ENCODE measurements at places on chromosomes 13 and 19.

GRCh38 chr13:93767180-93767916 lies 540.7 kb downstream of the GPC6 start:
- no peak for DNase-seq

DNA sequence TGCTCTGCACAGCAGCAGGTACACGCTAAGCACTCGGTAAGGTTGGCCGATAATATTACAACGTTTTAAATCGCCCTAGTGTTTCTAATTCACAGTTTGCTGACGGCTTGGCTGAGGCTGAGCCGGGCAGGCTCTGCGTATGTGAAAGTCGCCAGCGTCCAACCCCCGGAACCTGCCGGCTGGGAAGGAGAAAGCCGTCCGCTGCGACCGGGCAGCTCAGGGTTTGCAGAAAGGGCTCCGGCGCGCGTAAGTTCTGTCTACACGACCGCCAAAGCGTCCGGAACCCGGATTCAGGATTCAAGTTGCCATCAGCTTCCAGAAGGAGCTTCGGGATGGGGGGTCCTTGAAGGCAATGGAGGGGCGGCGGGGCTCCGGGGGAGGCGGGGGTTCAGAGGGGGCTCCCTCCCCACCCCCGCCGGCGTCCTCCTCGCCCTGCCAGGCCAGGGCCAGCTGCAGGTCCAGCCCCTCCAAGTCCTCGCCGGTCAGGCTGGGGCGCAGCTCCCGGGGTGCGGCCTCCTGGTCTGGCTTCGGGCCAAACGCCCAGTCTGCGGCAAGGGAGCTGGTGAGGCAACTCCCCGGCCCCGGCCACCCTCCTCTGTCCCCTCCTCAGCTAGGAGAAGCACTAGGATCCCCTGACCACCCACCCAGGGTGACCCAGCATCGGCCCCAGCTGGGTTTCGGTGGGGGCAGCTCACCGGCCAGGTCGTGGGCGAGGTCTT lies 575 bp downstream of the SMIM44 start:
- no peak for DNase-seq

DNA sequence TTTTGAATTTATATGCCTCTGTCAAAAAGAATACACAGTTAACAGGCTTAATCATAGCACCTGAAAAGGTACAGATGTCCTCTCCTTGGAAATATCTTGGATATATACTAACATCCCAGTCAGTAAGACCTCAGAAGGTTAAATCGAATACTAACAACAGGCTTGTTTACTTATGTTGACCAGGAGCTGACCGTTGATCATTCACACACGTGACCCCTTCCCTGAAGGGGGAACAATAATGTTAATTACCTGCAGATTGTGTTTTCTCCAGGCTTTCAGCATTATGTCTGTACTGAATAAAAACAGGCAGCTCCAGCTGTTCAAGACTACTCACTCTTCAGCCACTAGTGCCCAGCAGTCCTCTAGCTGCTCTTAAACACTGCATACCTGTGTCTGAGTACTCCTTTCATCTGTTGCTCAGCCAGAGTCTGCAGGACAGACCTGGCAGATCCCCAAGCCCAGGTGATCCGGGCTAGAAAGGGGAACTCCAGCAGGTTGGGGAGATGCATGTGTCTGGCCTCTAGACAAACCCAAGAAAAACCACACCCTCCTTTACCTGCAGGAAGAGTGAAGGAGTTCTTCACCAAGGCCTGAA lies 163.9 kb downstream of the RNF17 start:
- DNase-seq, result no peak

- peak; percentile 82 for DNase-seq
Observed at GRCh38 chr19:44723952-44724319, 24.6 kb upstream of the BCL3 start.

GRCh38 chr13:94827566-94827965 lies 115.2 kb upstream of the SOX21 start:
- no peak for DNase-seq

- DNase-seq, result no peak
Observed at GRCh38 chr19:5166262-5166661, 174.3 kb downstream of the PTPRS start.

- peak; percentile 79 for DNase-seq
Observed at GRCh38 chr19:19540064-19540714, 2.1 kb downstream of the CILP2 start.

- no peak for DNase-seq
Observed at GRCh38 chr19:3620145-3620816, 6.3 kb downstream of the CACTIN start.

DNA sequence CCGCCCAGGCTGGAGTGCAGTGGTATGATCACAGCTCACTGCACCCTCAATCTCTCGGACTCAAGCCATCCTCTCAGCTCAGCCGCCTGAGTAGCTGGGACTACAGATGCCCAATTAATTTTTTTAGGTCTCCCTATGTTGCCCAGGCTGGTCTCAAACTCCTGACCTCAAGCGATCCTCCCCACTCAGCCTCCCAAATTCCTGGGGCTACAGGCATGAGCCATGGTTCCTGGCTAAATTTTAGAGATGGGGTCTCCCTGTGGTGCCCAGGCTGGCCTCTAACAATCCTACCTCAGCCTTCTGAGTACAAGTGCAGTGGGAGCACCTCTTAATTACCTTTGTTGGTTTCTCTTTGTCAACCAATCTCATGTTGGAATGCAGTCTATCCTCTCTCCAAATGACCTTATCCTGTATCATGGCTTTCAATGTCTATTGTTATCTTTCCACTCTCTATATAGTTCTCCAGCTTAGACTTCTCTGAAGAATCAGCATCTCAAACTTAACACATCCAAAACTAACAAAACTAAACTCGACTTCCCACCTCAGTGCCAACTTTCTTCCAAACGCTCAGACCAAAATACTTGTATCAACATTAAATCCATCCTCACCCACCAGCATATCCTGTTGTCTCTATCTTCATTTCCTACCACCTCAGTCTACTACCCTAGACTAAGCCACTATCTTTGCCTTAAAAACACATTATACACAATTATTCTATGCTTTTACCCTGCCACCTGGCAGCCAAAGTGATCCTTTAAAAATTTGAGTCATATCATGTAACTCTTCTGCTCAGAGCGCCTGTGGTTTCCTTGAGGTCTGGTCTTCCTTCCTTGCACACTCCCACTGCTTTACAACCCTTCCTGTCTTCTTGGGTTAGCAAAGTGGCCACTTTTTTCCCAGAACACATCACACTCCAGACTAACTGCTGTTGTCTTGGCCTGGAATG lies 6.7 kb downstream of the TPT1 start:
- peak; percentile 91 for DNase-seq

DNA sequence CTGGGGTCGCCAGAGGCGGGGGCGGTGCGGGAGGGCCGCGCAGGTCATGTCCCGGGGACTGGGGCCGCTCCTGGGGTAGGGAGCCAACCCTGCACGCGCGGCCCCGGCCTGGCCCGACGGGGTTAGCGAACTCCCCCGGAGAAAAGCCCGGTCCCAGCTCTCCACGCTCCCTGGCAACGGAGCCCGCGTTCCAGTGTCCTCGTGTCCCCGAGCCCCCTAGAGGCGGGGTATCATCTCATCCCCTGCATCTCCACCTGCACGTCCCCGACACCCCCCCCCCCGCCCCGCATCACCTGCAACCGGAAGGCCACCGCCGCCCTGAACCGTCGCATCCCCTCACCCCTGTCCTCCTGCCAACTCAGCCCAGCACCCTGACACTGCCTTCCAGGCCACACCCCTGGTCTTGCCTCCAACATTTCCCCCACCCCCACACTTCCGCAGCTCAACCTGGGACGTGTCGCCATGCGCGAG lies 2.7 kb downstream of the WDR88 start:
- peak; percentile 30 for DNase-seq

DNA sequence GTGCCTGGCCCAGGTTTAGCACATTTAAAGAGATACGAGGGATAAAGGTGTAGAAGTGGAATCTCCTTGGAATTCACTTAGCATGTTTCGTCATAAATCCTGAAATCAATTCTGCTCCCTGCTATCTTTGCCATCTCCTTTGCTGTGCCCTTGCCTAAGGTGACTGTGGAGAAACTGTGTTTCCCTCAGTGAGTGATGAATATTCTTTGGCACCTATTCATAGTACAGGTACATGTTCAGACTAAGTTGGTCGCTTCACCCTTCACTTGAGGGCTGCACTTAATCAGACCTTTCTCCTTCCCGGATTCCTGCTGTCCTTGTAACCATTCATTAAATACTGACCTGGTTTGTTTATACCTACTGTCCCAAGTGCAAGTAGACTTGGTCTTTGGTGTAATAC lies 17.8 kb downstream of the PCCA start:
- no peak for DNase-seq

- no peak for DNase-seq
Observed at GRCh38 chr19:46984077-46985010, 35.3 kb upstream of the NPAS1 start.

- no peak for DNase-seq
Observed at GRCh38 chr13:60645676-60646075, 248.7 kb downstream of the TDRD3 start.

- DNase-seq, result no peak
Observed at GRCh38 chr19:52566588-52566987, 3.5 kb upstream of the ZNF701 start.

DNA sequence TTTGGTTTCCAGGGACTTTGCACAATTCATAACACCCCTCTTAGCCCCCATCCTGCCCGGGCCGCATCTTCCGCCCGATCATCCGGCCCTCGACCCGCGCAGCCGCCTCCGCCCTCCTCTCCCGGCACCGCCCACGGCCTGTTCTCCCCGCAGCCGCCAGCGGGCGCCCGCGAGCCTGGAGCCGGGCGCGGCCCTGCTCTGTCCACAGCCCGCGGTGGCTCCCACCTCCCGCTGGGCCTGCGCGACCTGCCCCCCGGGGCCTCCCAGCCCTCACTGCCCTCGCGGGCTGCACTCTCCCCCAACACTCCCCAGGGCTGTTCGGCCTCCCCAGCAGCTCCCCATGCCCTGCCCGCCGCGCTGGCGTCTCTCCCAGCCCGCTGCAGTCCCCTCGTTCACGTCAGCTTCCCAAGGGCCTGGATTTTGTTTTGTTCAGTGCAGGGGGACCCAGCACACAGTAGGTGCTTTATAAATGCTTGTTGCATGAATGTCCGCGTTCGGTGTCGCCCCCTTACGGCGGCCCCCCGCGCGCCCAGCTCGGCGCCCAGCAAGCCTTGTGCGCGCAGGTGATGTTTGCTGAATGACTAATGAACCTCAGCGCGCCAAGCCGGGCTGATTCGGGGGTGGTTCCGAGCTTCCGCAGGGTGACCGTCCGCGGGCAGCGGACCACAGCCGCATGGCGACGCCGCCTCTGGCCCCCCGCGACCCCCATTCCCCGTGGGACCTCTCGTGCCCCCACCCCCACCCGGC lies 4.6 kb upstream of the APC2 start:
- peak; percentile 68 for DNase-seq

GRCh38 chr13:101757446-101758039 lies 305.1 kb downstream of the ITGBL1 start:
- peak; percentile 55 for DNase-seq

DNA sequence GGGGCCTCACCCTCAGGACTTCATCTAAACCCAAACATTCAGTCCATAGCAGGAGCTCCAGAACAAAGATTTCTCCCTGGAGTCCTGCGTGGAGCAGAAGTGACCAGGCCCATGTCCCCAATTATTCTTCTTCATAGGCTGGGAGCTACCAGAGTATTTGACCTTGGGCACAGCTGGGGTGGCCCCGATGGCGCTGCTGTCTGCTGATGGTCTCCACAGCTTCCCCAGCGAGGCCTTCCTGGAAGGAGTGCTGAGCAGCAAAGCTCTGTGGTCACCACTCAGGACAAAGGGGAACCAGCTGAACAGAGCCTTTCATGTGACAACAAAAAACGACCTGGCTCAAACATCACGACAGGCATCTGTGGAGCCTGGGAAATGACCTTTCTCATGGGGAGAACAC lies 62.7 kb upstream of the ARGLU1 start:
- DNase-seq, result peak; percentile 37

DNA sequence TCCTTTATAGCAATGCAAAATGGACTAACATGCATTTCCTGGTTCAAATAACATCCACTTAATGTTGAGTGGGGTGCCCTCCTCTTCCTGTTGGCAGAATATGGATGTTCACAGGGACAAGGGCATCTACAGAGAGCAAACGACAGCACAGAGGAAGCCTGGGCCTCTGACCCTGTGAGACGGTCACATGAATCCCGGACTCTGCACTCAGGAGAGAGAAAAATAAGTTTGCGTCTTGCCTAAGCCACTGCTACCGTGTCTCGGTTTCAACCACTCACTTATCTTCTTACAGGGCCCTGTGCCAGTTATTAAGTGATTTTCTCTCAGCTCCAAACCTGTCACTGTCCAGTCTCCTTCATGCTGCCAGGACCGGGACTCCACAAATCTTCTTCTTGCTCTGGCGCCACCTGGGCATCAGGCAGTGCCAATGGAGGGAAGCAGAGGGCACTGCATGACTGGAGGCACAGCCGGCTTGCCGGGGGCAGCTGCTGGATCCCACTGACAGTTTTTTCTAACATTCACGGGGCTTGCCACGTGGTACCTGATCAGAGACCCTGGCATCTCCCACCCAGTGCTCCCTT lies 11.8 kb downstream of the LIG1 start:
- no peak for DNase-seq

DNA sequence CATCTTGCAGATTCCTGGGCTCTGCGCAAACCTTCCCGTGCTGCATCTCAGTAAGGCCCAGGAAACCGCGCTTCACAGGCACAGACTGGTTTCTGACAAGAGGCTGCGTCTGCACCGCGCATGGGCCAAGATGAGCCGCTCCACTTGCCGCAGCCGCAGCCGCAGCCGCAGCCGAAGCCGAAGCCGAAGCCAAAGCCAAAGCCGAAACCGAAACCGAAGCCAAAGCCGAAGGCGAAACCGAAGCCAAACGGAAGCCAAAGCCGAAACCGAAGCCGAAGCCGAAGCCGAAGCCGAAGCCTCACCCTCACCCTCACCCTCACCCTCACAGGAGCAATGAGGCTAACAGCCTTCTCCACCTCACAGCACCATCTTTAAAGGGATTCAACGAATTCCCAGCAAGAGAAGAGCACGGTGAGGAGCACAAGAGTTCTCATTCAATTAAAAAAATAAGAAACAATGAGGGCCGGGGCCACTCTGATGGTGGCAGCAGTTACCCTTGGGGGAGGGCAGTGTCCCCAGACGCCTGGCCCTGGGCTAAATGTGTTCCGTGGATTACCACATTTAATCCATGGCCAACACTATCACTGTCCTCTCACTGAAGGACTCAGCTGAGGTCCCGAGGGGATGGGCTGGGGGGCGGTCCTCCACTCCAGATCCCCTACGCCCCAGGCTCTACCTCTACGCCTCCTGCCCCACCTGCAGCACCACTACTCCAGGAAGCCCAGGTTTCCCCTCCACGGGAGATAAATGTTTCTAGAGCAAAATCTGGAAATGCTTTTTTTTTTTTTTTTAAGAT lies 29.1 kb downstream of the ZNF787 start:
- DNase-seq, result no peak

Data from common myeloid progenitor, CD34-positive (primary cell).